ENCODE measurements at places on chromosomes 12 and 14.

GRCh38 chr12:120102189-120103043 is 14.1 kb downstream of the RAB35 start:
- no peak for DNase-seq

DNA sequence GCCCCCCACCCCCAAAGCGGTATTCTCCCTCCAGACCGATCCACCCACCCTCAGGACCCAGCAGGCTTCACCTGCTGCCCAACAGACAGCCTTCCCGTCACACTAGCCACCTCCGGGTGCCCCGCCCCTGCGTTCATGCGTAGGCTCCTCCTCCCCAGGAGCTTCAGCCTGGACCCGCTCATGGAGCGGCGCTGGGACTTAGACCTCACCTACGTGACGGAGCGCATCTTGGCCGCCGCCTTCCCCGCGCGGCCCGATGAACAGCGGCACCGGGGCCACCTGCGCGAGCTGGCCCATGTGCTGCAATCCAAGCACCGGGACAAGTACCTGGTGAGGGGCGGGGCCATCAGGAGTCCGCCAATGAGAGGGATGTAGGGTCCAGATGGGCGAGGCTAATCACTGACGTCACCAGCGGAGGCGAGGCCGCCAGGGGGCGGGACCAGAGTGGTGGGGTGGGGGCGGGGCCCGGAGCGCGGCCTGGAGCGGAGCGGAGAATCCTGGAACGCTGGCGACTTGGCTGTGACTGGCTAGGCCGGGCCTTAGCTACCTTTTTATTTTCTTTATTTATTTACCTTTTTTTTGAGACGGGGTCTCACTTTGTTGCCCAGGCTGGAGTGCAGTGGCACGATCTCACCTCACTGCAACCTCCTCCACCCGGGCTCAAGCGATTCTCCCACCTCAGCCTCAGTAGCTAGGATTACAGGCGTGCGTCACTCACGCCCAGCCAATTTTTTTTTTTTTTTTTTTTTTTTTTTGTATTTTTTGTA is 4.4 kb downstream of the TNS2 start:
- DNase-seq = peak; percentile 95

DNA sequence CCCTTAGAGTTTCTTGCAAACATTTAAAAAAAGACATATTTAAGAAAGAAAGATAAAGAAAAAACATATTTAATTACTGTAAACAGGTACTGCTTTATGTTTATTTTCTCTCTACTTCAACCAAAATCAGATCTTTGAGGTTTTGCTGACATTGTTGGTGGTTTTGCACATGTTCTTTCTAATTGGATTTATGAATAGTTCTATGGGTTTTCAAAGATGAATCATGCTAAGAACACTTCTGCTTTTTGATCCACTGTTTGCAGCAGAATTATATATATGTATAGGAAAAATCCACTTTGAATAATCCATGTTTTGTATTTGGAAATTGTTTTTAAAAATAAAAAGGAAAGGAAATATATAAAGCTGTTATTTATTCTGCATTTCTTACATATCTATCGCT is 78.4 kb downstream of the FRMD6 start:
- DNase-seq = no peak

- no peak for DNase-seq
Observed at GRCh38 chr14:23101986-23102625, 2.7 kb downstream of the CIROP start.

DNA sequence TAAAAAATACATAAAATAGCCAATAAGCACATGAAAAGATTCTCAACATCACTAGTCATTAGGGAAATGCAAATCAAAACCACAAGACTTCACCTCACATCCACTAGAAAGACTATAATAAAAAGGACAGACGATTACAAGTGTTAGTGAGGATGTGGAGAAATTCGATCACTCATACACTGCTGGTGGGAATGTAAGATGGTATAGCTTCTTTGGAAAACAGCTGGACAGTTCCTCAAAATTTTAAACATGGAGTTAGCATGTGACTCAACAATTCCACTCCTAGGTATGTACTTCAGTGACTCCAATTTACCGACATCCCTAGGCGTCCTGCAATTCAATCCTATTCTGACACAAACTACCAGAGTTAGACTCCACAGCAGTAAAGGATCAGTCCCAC is 13.7 kb downstream of the TRIM9 start:
- DNase-seq = no peak

GRCh38 chr12:64680235-64680634 is 69.9 kb downstream of the RASSF3 start:
- DNase-seq = no peak

- DNase-seq = no peak
Observed at GRCh38 chr14:57963071-57963470, 97.2 kb upstream of the SLC35F4 start.

DNA sequence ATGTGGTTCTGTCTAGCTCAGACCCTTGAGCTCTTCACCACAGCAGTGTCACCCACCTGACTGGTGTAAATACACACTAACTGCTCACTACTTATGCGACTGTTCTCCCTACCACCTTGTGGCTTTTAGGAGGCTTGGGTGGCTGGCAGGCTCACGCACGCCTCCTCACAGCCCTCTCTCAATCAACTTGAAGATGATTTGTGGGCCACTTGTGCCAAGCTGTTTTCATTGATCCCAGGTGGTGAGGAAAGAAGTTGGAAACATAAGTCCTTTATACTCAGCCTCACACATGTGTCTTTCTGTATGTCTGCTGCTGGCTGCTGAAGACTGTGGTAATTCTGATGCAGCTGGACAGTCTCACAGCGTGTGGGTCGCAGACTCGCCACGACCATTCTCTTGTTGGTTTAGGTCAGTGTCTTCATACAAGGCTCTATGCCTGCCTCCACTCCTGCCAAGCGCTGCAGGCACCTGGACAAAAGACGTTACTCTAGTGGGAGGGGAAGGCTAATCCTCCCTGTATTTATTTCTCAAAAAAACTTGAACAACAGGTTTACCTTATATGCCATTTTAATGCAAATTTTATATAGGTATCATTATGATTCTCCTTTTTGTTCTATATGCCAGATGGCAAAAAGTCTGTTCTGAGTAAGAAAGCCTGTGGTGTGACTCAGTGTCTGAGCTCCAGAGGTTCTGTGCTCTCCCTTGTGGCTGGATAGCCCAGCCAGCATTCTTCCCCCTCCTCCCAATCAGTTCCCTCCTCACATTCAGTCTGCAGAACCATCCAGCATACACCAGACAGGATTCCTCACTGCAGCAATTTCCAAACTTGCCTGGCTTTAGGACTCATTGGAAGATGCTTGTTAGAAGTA is 115.6 kb downstream of the DIP2B start:
- no peak for DNase-seq

- DNase-seq = no peak
Observed at GRCh38 chr12:18576104-18576626, 161.6 kb downstream of the PLCZ1 start.

DNA sequence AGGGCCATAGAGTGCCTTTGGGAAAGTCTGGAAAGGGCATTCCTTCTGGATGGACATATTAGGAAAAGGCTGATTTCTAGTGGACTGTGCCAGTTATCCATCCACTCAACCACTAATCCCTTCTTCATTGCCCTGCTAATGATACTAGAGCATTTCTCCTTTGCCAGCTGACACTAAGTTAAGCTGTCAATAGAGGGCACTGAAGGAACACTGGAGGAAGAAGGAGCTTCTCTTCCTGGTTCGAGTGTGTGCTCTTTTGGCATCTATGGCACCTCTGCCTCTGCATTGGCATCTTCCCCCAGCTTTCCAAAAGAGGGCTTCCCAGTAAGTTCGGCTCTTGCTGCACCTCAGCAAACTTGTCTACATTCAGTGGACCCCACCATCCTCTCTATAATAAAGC is 165.4 kb downstream of the DERA start:
- peak; percentile 18 for DNase-seq

GRCh38 chr12:78888568-78888967 is 24.0 kb downstream of the SYT1 start:
- DNase-seq = peak; percentile 7

DNA sequence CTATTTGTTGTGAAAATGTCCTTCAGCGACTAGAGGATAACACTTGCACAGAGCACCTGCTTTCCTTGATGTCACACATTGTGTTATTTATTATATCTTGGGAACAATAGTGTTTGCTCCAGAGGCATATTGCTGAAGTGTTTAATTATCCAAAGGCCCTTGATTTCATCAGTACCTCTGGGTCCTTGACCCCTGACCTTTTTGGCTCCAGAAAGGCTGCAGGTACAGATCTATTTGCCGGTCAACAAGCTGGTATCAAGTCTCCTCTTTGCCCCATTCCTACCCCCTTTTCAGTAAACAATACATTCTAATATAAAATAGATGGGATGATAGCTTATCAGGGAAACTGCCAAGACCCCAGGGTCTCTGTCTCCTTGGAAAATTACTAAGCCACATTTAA is 206.8 kb downstream of the DACT1 start:
- no peak for DNase-seq

DNA sequence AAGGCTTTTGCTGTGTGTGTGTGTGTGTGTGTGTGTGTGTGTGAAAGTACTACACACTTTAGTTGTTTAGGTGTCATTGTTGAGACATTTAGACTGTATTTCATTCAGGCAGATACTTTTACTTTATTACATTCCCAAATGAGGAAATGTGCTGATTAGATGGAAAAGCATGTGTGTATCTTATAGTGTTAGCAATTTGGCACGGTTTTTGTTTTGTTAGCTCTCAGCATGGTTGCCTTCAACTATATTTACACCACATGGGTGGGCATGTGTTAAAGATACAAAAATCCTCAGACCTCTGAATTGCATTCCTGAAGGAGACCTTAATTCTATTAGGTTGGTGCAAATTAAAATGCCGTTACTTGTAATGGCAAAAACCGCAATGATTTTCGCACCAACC is 879.5 kb downstream of the DIO2 start:
- no peak for DNase-seq

DNA sequence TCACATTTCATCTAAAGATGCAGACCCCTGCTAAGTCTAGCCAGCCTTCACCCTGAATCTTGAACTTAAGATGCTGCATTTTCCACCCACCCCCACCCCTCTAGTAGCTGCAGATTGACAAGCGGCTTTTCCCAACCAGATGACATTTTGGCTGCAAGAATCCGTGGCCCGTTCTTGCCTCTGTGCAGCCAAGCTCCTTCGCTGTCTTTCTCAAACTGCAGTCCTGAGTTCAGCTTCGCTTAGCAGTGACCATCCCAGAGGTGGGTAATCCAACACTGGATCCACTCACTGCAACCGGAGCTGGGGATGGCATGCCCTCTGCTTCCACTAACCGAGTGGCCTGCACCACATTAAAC is 765 bp upstream of the NFYB start:
- DNase-seq = no peak

- peak; percentile 70 for DNase-seq
Observed at GRCh38 chr12:56338308-56339157, at the start of gene IL23A. Gene IL23A (plus strand): TSS chr12:56338884. CDS start chr12:56339045, 161 bp downstream.

- DNase-seq = no peak
Observed at GRCh38 chr12:125021096-125021495, 27.7 kb downstream of the BRI3BP start.

DNA sequence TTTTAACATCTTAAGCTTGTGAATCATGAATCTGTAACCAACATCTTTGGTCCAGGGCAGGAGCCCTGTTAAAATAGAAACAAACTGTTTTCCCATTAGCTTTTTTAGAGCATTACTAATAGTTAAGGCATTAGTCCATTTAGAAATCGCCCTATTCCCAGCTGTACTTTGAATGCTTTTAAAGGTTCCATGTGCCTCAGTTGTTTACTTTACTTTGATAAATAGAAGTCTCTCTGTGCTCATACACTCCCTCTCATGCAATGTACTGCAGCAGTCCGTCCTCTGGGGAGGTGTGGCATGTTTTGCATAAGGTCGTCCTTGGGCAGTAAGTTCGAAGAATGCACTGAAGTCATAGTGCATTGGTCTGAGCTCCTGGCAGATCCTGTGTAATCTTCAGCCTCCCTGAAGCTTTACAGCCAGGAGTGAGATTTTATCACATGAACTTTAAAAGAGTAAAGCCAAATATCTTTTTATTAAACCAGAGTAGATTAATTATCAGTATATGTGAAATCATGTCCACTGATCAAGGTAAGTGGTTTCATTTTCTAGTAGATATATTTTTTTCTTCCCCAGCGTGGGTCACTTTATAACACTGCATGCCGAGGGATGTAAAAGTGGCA is 134.7 kb downstream of the FGD4 start:
- peak; percentile 26 for DNase-seq

- DNase-seq = no peak
Observed at GRCh38 chr12:116366456-116366776, 88.9 kb upstream of the MED13L start.

DNA sequence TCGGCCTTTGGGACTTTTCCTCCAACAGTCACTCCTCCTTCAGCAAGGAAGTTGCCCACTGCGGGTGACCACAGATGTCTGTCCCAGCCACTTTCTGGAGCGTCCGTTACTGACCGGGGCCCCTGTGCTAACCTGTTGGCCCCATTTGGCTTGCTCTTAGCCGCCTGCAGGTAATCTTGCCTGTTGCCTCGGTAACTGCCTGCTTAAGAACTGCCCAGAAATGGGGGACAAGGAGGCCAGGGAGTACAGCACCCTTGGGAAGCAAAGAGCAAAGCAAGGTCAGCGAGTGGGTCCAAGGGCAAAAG is 338.8 kb upstream of the SFSWAP start:
- DNase-seq = no peak

- no peak for DNase-seq
Observed at GRCh38 chr14:71591929-71592328, 340.3 kb upstream of the RGS6 start.

GRCh38 chr14:63853831-63854293 is 1.1 kb downstream of the SYNE2 start:
- peak; percentile 46 for DNase-seq

- no peak for DNase-seq
Observed at GRCh38 chr12:63038713-63039100, 103.8 kb upstream of the PPM1H start.

- DNase-seq = no peak
Observed at GRCh38 chr12:45216983-45217485, 1.1 kb downstream of the ANO6 start.

DNA sequence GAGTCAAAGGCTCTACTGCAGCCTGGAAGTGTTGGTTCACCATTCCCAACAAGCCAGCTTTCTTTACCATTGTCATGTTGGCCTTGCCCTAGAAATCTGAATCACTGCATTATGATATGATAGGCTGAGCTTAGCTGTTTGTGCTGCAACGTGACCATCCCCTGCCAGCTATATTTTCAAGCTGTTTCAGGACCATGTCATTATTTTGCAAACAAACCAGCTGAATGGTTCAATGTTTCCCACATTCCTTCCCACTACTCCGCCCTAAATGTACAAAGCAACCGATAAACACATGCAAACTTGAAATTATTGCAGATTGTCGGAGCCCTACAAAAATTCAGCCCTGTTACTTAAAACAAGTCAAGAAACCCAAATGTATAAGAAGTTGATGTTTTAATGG is 136.1 kb downstream of the KICS2 start:
- DNase-seq = no peak

Data from GM10248 (cell line).